GM20000 (cell line): ENCODE measurements at places on chromosomes 6 and 20.

DNA sequence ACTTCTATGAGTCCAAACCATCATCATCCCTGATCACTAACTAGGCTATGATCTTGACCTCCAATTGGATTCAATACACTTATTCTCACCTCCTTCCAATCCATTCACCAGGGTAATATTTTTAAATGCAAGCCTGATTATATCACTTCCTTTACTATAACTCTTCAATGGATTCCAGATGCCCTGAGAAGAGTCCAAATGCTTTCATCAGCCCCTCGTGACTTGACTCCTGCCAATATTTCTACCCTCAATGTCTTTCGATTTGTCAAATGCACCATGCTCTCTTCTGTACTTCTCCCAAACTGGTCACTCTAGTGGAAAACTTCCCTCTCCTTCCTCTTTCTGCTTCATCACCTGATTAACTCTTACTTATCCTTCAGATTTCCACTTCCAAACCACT is 70.8 kb downstream of the CD164 start:
- no peak for DNase-seq

DNA sequence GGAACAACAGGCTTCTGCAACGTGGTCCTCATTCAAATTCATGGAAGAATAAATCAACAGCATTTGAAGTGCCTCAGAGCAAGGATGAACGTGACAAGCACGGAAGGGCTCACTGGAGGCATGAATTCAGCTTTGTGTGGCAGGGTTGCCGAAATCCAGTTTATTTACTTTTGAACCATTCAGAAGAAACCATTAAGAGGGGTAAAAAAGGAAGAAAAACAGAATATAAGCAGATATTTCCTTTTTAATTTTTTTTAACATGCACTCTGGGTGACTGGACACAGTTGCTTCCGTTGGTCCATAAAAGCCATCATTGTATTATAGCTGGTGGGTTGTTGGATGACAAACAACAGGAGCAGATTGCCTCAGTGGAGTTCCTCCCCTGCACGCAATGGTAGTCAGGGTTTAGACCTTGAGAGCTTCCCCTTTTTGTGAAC is 17.3 kb upstream of the SNRPB2 start:
- no peak for DNase-seq

- DNase-seq = no peak
These were observed 84.2 kb upstream of the CNKSR3 start for GRCh38 chr6:154594496-154595198.

- DNase-seq = no peak
These were observed 370.2 kb upstream of the SASH1 start for GRCh38 chr6:147972448-147972847.

GRCh38 chr6:13268913-13269518 is 59.3 kb downstream of the TBC1D7 start:
- no peak for DNase-seq

DNA sequence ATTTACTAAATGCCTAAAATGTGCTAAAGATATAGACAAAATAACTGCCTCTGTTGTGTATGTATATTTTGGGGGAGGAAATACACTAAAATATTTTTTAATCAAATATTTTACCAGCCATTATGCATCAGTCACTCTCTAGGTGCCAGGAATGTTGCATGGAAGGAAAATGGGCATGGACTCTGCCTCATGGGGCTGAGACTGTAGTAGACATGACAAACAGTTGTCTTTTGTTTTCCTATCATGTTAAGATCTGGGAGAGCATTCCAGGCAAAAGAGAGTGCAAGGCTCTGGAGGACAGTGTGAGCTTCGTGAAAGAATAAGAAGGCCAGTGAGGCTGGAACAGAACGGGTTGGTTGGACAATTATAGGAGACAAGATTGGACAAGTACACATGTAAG is 26.5 kb downstream of the HLA-DOB start:
- DNase-seq = no peak
